OCI-M1 (cell line): ENCODE measurements at places on chromosomes 2 and 18.

DNA sequence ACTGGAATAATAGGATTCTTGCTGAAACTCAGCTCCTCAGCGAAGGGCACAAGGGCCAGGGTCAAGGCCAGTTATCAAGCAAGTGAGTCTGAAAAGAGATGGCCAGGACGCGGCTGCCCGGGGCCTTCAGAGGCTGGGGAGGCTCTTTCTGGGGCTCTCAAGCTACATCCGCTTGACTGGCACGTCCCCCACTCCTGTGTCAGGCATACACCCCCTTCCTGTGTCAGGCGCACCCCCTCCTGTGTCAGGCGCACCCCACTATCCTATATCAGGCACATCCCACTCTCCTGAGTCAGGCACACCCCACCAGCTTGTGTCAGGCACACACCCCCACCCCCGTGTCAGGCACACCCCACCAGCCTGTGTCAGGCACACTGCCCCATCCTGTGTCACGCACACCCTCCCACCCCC is 91.8 kb downstream of the TPO start:
- DNase-seq, result no peak

- no peak for DNase-seq
Measured at GRCh38 chr2:46874236-46874929, 41.2 kb downstream of the MCFD2 start.

GRCh38 chr18:79422022-79422782 is 26.5 kb downstream of the NFATC1 start:
- no peak for DNase-seq

GRCh38 chr2:99576775-99577174 is 87.0 kb upstream of the REV1 start:
- DNase-seq, result no peak

GRCh38 chr18:70280007-70280925 is 8.6 kb upstream of the SOCS6 start:
- DNase-seq, result peak; percentile 10

DNA sequence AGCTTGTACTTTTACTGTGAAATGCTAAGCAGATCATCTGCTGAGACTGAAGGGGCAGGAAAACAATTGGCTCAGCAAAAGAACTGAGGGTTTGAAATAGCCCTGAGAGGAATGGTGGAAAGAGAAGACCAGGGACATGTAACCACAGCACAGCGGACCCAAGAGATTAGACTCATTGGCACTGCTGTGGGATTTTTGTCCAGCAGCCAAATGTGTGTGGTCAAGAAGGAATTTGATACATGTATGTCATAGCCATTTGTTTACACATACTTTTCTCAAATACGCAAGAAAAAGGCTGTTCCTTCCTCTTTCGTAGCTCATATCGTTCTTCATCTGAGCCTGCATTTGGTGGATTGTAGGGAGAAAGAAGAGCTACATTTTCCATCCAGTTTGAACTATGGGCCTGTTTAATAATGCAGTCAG is 73.8 kb downstream of the TRABD2A start:
- DNase-seq, result peak; percentile 87

GRCh38 chr18:37694516-37694915 is 128.9 kb upstream of the CELF4 start:
- DNase-seq, result peak; percentile 5

DNA sequence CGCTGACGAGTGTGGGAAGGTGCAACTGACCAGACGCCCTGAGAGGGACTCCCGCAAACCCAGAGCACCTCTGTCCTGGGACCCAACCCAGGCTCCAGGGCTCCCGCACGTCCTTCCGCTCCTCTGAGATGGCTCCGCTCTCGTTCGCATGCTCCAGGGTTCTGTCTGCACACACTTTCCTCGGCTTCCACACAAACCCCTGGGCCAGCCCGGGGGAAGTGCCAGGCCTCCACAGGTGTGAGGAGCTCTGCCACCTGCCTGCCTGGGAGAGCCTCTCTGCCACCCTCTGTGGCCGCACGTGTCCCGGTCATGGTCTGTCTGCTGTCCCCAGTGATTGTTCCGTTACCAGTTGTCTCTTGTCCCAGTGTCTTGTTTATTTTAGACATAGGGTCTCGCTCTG is 222.9 kb downstream of the HDAC4 start:
- no peak for DNase-seq

GRCh38 chr2:86416146-86416545 is 25.0 kb upstream of the KDM3A start:
- no peak for DNase-seq
